GM19239 (cell line): ENCODE measurements at places on chromosomes 11 and 22.

DNA sequence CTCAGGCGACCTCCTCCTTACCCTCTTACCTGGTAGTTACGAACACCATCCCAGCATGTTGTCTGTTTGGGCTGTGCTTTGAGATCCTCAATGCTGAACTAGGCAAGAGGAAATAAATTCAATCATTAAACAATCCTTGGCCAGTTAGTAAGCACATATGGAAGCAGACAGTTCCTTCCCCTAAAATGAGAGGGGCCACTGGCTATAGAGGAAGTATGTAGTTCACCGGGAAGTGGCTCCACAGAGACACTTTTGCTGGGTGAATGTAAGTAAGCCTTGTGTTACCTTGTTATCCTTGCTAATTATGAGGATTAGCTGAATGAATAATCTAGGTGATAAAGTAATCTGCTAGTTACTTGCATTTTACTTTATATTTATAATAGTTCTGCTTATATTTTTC lies 2.9 kb downstream of the THYN1 start:
- DNase-seq: no peak

DNA sequence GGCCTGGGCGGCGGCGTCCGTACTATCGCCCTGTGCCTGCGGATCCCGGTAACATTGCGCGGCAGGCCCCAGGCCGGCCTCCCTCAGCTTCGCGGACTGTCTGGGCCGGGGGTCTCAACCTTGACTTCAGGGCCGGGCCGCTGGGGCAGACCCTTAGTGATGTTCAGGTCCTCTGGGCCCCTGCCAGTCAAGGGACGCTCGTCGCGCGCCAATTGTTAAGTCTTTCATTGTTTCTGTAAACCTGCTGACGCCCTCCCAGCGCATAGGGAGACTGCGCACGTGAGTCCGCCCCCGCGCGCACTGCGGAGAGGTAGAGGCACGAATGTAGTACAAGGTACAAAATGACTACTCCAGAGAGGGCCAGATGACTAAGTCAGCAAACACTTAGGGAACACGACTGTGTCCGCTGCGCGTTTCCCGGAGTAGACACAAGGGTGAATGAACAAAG lies 451 bp upstream of the HDHD5 start:
- DNase-seq: no peak

- DNase-seq: no peak
Observed at GRCh38 chr11:73401924-73402833, 26.0 kb downstream of the RELT start.

DNA sequence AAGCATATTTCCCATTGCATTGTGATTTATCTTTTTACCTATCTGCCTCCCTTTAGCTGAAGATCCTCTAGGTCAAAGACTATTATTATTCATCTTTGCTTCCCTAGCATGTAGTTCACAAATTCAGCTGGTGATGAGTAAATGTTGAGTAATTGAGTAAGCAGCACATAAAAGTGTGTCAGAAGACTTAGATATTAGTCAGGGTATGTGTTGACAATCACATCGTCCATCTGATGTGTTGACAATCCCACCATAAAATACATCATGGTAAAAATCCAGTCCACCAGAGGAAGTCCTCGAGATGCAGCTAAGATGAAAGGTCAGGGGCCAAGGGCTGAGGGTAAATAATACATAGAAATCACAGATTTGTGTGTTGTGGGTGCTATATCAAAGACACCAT lies 22.9 kb upstream of the ABTB2 start:
- DNase-seq: no peak

GRCh38 chr11:61901397-61901796 lies 10.1 kb upstream of the FADS3 start:
- no peak for DNase-seq

DNA sequence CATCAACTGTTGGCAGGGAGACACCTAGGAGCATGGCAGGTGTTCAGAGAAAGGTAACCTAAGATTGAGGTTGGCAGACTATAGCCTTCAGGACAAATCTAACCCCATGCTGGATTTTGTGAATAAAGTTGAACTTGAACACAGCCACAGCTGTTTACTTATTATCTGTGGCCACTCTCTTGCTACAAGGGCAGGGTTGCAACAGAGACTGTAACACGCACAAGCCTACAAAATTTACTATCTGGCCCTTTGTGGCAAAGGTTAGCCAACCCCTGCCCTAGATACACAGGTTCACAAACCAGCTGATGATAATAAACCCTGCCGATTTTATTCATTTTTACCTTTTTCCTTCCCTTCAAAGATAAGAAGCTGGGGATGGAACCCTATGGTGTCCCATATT lies 2.5 kb downstream of the THYN1 start:
- no peak for DNase-seq

DNA sequence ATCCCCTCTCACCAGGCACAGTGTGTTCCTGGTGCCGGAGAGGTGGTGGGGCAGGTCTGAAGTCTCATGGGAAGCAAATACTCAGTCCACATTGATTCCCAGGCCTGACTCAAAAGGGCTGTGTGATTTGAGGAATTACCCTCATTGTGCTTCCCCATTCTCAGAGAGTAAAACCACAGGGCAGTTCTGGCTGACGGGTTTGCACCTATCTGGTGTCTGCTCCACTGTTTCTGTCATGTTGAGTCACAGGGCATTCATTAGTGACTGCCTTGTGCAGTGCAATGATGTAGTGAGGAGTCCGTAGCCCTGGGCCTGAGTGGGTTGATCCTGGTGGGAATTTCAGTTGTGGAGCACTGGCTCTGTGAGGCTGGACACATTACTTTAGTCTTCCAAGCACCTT lies 85.2 kb upstream of the ARHGAP20 start:
- no peak for DNase-seq

GRCh38 chr11:35974882-35975589 lies 31.2 kb downstream of the LDLRAD3 start:
- DNase-seq: no peak

GRCh38 chr22:43246188-43246587 lies 59.3 kb upstream of the TTLL12 start:
- DNase-seq: no peak

GRCh38 chr11:123740787-123741158 lies 687 bp downstream of the ZNF202 start:
- DNase-seq: no peak

- no peak for DNase-seq
Observed at GRCh38 chr11:4704054-4704789, at the start of gene MMP26. MMP26 (plus strand) TSS chr11:4704784.

DNA sequence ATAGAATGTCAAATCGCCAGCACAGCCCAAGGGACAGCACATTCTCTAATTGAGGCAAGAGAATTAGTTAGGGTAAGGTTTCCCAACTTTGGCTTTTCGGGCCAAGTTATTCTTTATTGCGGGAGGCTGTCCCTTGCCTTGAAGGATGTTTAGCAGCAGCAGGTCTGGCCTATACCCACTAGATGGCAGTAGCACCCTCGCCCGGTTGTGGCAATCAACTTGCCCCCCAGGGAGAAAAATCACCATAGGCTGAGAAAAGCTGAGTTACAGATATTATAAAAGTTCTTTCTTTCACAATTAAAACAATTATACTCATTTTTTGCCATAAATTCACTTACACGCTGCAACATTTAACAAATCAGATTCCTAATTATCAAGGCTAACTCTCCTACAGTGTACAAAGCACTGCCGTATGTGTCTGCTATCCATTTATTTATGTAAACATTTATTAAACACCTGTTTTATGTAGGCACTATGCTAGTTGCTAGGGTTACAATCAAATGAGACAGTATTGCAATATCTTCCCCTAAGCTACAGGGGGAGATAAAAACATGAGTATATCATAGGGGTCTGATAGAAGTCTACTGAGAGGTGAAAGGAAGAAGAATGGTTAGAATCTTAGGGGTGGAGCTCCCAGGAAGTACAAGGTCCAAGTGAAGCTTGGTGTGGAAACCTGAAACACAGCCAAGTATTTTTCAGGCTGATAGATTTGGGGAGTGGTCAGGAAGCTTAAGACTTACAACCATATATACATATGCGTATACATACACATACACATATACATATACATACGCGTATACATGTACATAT lies 452.3 kb downstream of the RAB38 start:
- DNase-seq: peak; percentile 2

GRCh38 chr22:40665312-40665711 lies 14.0 kb upstream of the MCHR1 start:
- no peak for DNase-seq

DNA sequence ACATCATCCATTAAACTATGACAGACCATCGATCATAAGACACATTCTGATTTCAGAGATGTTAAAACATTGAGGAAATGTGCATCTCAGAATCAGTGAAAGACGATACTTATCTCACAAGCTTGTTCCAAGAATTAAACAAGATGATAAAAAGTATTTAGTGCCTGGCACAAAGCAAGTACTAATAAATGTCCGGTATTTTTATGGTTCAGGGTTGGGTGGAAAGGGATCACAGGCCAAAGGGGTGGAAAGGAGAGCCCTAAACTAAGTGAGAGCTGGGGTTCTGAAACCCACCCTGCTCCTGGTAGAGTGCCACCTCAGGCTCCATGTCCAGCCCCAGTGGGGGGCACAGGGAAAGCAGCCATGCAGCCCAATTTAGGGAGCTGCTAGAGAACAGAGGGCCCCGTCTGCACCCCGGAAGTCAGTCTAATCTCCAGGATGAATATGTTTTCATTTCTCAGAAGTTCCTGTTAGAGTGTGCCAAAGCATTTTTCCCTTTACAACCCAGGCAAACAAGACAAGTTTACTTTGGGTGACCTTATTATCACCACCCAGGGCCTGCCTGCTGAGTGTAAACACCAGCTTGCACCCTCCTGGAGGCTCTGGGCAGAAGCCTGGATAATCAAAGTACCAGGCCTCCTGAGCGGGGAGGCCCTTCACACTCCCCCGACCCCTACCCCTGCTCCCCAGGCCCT lies 3.8 kb upstream of the CREB3L1 start:
- no peak for DNase-seq

DNA sequence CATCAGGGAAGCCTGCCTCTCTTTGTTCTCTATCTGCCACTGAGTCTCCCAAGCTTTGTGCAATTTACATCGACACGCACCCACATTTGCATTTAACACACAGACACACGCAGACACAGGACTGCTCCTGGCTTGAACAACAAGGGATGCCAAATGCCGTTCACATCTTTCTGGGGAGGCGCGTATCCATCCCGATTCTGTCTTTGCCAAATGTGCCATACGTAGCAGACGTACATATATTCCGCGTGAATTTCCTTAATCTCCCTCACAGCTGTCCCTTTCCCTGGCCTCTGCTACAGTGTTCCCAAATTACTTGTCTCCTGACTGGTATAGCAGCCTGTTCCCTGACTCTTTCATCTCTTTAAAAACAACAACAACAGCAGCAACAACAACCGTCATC lies 409.5 kb downstream of the MIAT start:
- DNase-seq: no peak

GRCh38 chr11:87263979-87264378 lies 226.2 kb downstream of the TMEM135 start:
- DNase-seq: no peak

DNA sequence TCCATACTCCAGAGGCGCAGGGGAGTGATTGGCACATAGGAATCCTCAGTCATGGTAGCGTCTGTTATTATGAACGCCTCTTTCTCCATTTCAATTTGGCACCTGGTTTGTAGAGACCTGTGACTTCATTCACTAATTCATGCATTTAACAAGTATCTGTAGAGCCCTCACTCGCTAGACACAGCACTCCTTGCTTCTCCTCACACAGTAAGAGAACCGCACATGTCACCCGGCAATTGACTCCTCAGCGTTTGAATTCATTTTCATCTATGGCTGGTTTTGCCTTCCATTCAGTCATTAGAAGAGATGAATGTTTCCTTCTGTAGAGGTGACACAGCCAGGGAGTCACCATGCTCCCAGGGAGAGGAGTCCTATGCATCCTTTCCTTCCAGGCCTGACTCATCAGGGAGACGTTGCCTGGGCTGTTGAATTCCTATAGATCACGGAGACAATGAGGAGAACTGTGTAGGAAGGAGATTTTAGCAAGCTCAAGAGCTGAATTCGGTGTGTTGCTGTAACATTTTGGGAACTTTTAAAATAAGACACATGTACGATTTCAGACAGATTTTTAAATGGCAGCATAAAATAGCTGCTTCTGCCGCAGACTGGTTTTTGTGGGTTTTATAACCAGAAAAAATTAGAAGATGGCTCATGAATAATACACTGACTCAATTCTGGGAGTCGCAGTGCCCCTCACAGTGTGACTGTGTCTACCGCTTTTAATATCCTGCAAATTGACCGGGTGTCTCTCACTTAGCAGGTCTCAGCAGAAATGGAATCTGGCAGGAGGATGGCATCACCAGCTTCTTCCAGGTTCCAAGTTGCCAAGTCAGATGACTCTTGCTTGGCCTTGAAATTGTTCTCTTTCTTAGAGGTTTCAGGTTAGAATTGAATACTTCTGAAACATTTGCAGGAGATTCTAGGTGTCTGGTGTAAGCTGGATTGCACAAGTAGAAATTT lies 44.4 kb upstream of the CLMP start:
- DNase-seq: no peak

- no peak for DNase-seq
Observed at GRCh38 chr11:131893103-131893890, 522.9 kb downstream of the NTM start.

DNA sequence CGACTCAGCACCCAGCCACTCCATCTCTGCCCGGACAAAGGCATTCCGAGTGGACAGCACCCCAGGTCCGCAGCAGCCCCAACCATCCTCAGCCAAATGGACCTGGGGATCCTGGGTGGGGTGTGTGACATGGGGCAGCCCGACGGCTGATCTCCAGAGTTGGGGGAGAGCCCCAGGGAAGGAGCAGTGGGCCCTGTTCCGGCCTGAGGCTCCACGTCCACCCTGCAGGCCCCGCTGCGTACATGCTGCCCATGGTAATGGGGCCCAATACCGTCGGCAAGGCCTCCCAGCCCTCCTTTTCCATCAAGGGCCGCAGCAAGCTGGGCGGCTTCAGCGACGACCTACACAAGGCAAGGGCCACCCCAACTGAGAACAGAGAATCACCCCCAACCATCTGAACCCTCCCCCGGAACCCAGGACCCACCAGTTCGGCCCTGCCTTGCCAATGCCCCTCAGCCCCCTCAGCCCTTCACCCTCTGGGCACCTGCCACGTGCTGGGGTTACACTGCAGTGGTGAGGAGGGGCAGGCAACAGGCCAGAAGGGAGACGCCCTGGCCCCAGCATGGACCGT lies 5.4 kb downstream of the SCGB1C1 start:
- DNase-seq: no peak

DNA sequence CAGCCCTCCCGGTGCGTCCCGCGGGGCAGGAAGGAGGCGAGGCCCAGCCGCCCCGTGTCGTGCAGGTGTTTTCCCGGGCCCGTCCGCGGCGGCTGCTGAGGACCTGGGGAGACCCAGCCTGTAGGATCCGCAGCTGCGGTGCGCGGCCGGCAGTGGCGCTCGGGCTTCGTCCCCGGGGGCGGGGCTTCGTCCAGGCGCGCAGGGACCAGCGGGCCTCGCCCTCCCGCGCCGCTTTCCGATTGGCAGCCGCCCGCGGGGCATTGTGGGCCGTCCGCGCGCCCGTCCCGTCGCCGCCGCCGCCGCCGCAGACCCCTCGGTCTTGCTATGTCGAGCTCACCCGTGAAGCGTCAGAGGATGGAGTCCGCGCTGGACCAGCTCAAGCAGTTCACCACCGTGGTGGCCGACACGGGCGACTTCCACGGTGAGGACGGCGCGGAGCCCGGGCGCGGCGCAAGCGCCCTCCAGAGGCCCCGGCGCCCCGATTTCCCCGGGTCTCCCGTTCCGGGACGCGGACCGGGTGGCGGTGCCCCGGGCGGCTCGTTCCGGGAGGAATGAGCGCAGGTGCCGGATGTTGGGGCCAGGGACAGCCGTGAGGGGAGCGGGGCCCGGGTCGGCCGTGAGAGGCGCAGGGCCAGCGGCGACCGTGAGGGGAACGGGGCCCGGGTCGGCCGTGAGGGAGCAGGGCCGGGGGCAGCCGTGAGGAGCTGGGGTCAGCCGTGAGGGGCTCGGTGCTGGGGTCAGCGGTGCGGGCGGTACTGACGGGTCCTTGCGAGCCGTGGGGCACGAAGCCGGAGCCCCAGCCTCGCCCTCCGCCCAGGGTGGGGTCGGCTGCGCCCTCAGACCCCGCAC lies at the start of gene TALDO1:
Gene TALDO1, plus strand, starts transcription at position 307 of the 849 bp plus-strand sequence. Its CDS starts 18 bp downstream, at position 325.
- DNase-seq: peak; percentile 98
